A549 treated with Hydrocortisone at 1 μM for 4 hours (cell line): ENCODE measurements at places on chromosomes 2 and 18. TPM values are rescaled to one million over a fixed set of nuclear protein-coding genes. Genes with fewer than 3 reads are reported as not detected.

FBXO36 gene
- 0.87 to 1.7 TPM (median 1.4 TPM) in 5 replicates for total RNA-seq

TUBB8B gene
- not detected in 5 replicates for total RNA-seq

SLC4A3 gene
- 2.5 to 3.3 TPM (median 3.1 TPM) in 5 replicates for total RNA-seq

PAIP2B gene
- 0.22 to 0.31 TPM (median 0.27 TPM) in 5 replicates for total RNA-seq

HMSD gene
- total RNA-seq = 0.38 to 4.0 TPM (median 0.59 TPM) in 4 of 5 replicates, not detected in the other

ALPG gene
- 0.31 to 0.38 TPM (median 0.36 TPM) in 5 replicates for total RNA-seq

MAP2 gene
- total RNA-seq = 0.86 to 1.9 TPM (median 1.3 TPM) in 5 replicates

PLCD4 gene
- 0.24 to 0.77 TPM (median 0.47 TPM) in 5 replicates for total RNA-seq

ANKRD30B gene
- total RNA-seq = not detected in 5 replicates

CFAP65 gene
- 0.07 to 0.29 TPM (median 0.20 TPM) in 5 replicates for total RNA-seq

FOXI3 gene
- total RNA-seq = 0.05 to 0.09 TPM (median 0.05 TPM) in 4 of 5 replicates, not detected in the other

FBXO48 gene
- total RNA-seq = 0.45 to 0.59 TPM (median 0.56 TPM) in 5 replicates

COX5B gene
- total RNA-seq = 206 to 338 TPM (median 315 TPM) in 5 replicates

LBH gene
- total RNA-seq = 92.6 to 190 TPM (median 140 TPM) in 5 replicates

CFC1 gene
- 0.09 to 0.10 TPM in 2 of 5 replicates, not detected in the others for total RNA-seq

CNRIP1 gene
- total RNA-seq = 1.7 to 2.1 TPM (median 1.8 TPM) in 5 replicates

RBFA gene
- 28.1 to 32.0 TPM (median 29.3 TPM) in 5 replicates for total RNA-seq

FEV gene
- not detected in 5 replicates for total RNA-seq

NYAP2 gene
- total RNA-seq = 0.02 TPM in 1 of 5 replicates, not detected in the others

ASAP2 gene
- total RNA-seq = 36.1 to 59.0 TPM (median 49.8 TPM) in 5 replicates

MAIP1 gene
- total RNA-seq = 35.0 to 39.6 TPM (median 36.7 TPM) in 5 replicates

SAP130 gene
- 10.2 to 12.7 TPM (median 12.0 TPM) in 5 replicates for total RNA-seq

C2orf92 gene
- total RNA-seq = 0.71 to 1.0 TPM (median 0.83 TPM) in 5 replicates
